Gastroesophageal sphincter (tissue), 4 donors: ENCODE measurements at places on chromosomes 2 and 18. TPM values are rescaled to one million over a fixed set of nuclear protein-coding genes. Genes with fewer than 3 reads are reported as not detected.
A peak's percentile ranks its signal among the peaks of the same experiment; 100 is the strongest.

- ATAC-seq: no peak
Measured at GRCh38 chr2:177429688-177430325, 37.2 kb downstream of the AGPS start.

GRCh38 chr2:140734992-140735391 is 1395.8 kb downstream of the LRP1B start:
- no peak for ATAC-seq

Gene HOXD13
- total RNA-seq: not detected

DNA sequence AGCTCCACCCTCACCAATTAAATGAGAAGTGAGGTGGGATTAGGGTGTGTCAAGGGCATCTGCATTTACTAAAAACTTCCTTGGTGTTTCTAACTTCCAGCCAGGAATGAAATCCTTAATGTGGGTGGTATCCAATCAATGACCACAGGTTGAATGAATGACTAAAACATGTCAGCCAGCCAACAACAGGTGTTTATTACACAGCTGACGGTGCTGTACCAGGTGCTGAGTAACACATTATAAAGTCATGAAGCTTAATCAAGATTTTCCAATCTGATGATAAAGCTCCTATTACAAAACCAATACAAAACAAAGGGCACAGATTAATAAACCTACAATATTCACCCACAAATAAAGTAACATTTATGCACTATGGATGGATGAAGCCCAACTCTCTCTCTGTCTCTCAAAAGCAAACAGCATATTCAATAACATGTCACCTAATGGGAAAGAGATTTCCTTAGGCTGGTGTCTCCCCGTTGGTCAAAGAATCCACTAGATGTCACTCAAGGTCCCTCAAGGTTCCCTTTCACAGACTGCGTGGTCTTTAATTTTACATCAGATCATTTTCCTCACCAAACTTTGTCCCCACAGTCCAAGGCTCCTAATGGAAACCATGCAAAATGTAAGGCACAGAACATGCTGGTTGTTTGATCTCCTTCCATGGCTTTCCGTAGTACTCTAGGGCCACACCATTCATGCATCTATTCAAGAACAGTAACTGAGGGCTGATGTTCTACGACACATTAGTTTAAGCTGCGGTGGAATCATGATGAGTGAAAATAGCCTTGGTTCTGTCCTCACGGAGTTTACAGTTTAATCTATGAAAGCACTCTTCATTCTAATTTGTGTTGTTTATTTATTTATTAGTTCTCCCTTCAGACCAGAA is 6.4 kb upstream of the PTPN4 start:
- peak; percentile 52 for ATAC-seq

GRCh38 chr2:85353876-85354285 is 447 bp downstream of the RETSAT start:
- ATAC-seq: peak; percentile 35

Gene NPC1
- 58.6 TPM for total RNA-seq

Gene CD8B2
- total RNA-seq: not detected
